ENCODE measurements at places on chromosomes 6 and 20.

DNA sequence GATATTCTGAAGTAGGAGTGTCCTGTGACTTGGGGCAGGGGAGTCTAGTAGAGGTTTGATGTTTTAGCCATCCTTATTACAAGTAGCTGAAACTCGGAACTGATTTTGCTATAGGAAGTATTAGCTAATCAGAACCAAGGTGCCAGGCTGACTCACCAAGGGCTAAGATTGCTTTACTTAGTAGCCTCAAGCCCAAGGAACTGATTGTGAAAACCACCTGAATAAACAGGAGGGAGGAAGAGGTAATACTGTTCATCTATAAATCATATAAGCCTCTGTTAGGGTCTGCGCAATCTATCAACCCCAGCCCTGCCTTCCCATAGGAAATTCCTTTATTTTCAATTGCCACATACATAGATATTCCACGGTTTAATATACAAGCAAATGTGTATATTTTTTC is 54.4 kb downstream of the GNAS start:
- DNase-seq, result no peak

DNA sequence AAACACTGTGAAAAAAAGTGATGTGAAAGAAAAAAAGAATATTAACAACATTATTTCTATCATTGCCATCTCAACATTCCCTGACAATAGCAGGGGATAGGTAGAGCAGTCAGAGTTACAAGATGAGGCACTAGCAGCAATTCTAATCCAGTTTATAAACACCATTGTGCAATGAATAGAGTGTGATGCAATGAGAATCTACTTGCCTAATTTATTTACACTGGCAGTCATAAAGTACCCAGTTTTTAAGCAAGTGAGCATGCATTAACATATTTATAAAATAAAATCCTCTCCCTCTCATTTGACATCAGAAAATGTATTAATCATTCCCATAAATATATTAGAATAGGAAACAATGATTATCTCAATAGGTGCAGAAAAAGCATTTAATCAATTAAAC is 2.5 kb upstream of the MANEA start:
- DNase-seq, result peak; percentile 39

DNA sequence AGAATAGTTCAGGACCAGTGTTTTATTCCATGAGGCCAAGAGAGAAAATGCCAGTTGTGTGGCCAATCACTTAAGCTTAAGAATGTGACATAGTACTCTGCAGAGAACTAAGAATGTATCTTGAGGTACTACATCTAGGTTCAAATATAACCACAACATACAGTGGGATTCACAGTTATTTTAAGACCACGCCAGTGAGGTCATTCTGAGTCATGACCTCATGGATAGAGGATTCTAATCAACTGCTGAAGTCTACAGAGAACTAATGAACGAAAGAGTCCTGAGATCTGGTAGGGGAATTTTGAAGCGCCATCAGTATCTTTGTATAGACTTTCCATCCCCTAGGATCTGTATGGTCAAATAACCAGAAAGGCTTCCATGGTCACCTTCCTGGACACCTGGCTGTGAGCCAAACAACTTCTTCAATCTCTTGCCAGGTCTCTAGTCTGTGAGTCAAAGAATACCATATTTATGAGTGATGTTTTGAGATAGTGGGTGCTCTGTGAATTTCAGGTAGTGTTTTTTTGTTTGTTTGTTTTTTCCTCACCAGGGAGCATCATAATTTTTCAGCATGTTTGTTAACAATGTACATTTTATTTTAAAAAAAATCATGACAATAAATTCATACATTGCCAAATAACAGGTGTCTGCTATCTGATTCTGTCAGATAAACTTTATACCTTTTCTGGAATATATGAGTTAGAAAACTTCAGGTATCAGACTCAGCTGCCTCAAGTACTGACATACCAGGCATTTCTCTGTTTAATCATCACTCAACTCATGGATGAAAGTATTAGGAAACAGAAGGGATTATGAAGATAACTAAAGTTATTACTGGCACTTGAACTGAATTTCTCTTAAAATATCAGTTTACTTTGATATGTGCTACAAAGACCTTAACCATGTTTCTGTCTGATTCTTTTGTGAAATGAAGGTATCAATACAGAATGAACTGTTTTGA is 217.9 kb downstream of the PLCB4 start:
- no peak for DNase-seq

DNA sequence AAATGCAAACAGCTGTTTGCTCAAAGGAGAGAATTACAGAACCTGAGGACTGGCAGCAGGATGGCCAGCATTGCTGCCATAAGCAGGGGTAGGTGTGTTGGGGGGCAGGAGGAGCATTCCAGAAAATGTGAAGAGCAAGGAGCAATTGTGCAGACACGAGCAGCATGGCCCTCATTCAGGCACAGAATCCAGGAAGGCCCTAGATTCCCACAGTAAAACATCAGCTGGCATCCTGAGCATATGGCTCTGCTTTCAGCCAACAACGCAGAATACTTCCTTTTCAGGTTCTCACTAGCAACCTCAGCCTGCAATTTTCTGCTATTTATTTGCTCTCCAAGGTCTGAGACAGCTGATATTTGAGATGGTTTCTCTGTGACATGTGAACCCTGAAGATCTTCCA is 243.4 kb upstream of the POU3F2 start:
- DNase-seq, result no peak

DNA sequence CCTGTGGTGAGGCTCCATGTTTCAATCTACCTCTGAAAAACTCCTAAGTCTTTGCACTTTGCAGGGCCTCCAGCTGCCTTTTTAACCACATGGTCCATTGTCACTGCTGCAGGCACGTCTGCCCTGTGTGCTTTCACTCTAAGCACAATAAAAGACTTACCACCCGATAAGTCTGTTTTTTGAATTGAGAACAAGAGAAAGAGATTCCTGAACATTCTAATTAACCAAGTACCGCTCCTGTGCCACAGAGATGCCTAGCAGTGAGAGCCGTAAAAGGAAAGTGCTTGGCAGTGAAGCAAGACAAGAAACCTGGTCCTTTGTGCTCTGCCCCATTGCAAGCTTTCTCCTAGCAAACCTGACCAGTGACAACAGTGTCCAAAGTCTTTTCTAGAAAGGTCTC is 487.6 kb upstream of the FLRT3 start:
- DNase-seq, result no peak

- no peak for DNase-seq
Measured at GRCh38 chr20:18694071-18694470, 106.2 kb downstream of the DTD1 start.

- DNase-seq, result no peak
Measured at GRCh38 chr20:10705801-10706459, 32.1 kb upstream of the JAG1 start.

- DNase-seq, result no peak
Measured at GRCh38 chr6:121338956-121339355, 4.7 kb upstream of the TBC1D32 start.

DNA sequence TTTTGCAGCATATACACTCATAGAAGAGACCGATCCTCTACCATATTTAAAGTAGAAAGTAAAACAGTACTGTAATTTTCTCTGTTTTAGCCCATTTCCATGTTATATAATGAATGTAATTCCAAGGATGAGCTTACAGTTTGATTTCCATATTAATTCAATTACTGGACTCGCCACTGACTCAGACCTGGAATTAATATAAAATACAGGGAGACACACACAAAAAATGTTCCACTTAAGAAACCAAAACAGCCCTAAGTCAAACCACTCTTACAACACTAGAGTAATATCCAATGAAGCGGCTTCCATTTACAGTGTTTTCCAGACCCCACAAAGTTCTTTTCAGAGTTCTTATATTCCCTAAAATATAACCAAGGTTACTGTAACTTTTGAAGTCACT is 110.6 kb downstream of the BACH2 start:
- no peak for DNase-seq

DNA sequence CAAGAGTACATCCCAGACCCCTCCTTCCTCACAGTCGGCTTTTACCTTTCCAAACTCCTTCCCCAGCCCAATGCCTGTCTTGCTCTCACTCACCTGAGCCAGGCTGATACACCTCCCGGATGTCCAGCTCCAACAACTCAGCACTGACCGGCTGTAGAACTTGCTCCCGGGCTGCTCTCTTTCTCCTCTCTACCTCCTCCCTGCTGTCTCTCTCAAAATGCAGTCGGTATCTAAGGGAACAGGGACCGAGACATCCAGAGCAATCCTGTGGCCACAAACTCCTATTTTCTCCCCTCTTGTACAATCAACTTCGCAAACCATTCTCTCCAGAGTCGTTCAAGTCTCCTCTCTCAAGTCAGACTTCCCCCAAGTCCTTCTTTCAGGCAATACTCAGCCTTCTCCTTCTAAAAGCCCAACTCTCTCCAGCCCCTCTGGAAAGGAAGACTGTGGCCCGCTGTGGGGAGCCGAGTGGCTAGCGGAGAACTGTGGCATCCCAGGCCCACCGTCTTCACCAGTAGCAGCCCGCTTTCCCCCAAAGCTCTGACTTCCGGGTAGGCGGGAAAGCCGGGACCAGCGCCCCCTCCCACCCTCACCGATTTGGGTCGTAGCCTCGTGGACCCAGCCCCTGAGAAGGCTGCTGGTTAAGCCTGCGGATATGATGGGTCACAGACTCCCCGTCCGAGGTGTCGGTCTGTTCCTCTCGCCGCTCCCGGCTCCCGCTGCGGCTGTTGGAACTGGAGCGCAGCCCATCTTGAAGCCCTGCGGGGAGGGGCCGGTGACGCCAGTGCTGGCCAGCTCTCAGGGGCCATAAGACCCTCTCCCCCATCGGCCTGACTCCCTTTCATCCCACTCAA is 1.1 kb downstream of the GNL1 start:
- peak; percentile 20 for DNase-seq

DNA sequence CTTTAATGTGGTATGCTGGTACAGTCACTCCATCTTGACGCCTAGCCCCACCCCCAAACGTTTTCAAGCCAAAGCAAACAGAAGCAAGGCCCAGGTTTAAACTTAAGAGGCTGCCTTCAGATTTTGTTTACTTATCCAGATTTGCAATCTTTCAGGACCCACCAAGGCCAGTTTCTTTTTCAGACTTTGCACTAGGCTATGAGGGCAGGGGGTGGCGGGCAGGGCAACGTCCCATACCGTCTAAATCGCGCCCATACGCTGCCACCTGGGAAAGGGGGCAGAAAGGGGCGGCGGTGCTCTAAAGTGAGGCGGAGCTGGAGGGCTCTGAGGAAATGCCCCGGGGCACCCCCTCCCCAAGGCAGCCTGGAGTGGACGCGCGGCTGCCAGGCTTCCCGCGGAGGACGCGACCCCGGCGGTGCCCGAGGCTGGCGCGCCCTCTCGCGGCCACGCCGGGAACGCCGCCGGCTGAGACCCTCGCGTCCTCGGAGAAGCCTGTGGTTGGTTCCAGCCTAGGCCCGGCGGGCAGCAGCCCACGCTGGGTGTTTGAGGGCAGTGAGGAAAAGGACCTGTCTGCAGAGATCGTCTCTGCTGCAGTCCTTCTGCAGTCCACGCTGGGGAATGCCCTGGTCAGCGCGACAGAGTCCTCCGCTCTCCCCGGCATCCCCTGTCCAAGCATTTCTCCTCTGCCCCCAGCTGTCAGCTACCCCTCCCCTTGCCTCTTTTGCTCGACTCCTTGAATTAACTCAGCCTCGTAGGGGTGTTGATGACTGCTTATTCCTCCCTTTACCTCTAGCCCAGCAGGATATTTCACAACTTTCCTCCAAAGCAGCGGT is 129.2 kb upstream of the PRND start:
- DNase-seq, result peak; percentile 22

GRCh38 chr20:50399917-50400704 is 110.1 kb upstream of the PTPN1 start:
- DNase-seq, result no peak

DNA sequence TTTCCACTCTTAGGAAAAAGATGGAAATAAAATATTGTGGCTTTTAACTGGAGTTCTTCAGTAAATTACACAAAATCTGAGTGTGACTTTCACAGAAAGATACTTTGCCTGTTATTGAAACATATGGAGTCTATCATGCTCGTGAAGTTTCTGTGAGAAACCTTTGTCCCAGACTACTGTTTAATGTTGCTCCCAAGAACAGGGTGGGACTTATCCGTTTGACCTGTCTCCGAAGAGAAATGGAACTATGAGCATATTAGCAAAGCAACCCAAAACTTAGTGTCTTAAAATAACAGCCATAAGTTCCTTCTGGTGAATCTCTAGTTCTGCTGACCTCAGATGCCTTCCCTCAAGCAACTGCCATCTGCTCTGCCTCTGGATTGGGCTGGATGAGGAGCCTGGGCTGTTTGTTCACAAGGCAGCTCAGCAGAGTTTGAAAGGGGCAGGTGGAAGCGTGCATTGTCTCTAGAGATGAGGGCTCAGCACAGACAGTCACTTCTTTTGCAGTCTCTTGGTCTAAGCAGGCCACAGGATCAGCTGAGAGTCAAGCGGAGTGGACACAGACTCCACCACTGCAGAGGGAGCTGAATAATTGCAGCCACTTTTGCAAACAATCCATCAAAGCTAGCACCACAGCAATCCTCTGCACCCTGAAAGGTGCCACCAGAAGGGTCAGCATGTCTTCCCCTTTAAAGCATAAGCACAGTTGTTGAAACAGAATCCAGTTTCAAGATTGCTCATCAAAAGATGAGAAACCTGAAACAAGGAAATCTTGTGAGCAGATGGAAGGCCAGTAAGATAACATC is 52.8 kb downstream of the MYB start:
- no peak for DNase-seq

GRCh38 chr6:143486752-143487151 is 24.8 kb downstream of the FUCA2 start:
- DNase-seq, result no peak

DNA sequence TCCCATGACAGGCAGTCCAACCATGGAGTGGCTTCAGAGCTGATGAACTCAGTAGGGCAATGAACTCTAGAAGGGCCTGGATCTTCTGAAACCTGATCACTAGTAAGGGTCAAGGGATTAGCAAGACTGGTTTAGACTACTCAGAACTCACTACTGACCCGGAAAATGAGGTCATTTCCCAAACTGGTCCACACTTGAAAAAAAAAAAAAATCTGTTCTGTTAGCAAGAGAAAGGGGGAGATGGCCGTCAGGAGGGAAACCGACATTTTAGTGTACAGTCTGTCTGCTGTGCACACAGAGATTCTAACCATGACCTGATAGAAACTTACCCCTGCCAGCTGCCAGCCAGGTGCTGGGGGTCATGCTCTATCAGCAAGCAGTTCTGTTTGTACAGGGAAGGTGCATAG is 262.4 kb upstream of the AGPAT4 start:
- no peak for DNase-seq

DNA sequence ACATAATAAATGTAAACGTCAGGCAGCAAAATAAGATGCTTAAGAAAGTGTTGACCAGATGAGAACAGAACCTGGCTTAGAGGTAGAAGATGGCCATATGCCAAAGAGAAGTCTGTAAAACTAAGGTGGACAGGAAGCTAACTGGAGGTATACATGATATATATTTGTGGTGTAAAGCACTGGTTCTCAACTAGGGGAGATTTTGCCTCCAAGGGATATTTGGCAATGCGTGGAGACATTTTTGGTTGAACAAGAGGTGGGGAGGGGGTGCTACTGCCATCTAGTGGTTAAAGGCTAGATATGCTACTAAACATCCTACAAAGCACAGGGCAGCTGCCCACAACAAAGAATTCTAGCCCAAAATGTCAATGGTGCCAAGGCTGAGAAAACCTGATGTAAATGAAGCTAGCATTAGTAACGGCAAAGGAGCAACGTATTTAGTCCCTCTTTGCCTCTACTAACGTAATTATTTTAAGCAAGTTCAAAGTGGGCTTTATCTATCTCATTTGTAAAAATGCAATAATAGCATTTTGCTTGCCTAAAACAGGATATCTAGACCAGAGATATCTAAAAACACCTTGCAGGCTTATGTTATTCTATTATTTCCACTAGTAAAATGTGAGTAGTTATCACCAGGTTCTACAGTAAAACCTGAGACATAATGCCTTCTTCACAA is 182.6 kb downstream of the RNGTT start:
- peak; percentile 51 for DNase-seq

GRCh38 chr6:91412532-91412931 is 825.7 kb upstream of the MAP3K7 start:
- no peak for DNase-seq

- DNase-seq, result peak; percentile 30
Measured at GRCh38 chr6:128491610-128492206, 28.7 kb downstream of the PTPRK start.

Data from DMS79 treated with DMSO at 0.1 percent for 48 hours (cell line).